Tibial nerve (tissue), 4 donors: ENCODE measurements at places on chromosomes 16 and 17. TPM values are rescaled to one million over a fixed set of nuclear protein-coding genes. Genes with fewer than 3 reads are reported as not detected.
A peak's percentile ranks its signal among the peaks of the same experiment; 100 is the strongest.

The GPR142 gene
- total RNA-seq, result not detected

The IFI35 gene
- total RNA-seq, result 37.5 TPM

The RILP gene
- total RNA-seq, result 59.1 TPM

DNA sequence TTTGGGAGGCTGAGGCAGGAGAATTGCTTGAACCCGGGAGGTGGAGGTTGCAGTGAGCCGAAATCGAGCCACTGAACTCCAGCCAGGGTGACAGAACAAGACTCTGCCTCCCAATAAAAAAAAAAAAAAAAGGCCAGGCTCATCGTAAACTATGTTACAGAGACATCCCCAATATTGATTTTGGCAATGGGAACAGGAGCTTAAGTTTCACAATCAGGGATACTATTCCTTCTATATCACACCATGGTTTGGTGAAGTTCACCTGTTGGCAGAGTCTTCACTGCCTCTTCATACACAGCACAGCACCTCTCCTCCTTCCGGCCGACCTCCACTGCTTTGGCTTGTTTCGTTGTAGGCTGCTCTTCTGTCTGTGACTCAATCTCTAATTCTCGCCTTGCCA, 21.2 kb downstream of the UTP6 start:
- DNase-seq, result no peak

GRCh38 chr16:75225092-75225491, 6.3 kb downstream of the CTRB1 start:
- no peak for DNase-seq

GRCh38 chr17:79294459-79295071, 219.9 kb downstream of the ENGASE start:
- peak; percentile 41 for DNase-seq

DNA sequence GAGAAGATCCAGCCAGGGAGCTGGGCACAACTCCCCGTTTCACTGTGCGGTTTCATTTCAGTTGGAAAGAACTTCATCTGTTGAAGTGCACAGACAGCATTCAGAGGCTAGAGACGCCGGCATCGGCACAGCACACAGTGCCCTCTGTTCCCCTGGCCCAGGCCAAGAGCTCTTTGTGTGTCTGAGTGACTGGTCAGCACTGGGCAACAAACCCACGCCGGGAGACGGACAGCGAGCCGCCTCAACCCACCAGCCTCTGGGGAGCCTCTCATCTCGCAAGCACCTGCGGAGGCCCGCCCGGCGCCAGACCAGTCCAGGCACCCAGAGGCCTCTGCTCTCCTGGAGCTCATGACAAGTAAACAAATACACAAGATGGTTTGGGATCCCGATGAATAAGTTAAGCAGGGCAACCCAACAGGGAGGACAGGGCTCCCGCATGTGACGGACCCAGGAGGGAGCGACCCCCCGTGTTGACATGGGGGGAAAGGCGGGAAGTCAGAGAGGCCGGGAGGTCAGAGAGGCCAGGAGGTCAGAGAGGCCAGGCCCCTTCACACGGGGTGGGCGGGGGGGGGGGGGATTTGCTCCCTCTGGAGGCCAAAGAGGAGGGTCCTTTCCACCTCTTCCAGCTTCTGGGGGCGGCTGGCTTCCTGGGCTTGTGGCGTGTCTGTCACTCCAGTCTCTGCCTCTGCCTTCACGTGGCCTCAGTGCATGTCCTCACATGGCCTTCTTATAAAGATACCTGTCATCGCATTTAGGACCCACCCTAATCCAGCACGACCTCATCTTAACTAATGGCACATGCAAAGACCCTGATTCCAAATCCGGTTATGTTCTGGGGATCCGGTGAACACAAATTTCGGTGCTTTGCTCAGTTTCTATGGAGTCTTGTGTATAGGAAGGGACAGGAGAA, 25.8 kb upstream of the KLHDC4 start:
- DNase-seq, result no peak
